ENCODE measurements at places on chromosomes 5 and 9.

DNA sequence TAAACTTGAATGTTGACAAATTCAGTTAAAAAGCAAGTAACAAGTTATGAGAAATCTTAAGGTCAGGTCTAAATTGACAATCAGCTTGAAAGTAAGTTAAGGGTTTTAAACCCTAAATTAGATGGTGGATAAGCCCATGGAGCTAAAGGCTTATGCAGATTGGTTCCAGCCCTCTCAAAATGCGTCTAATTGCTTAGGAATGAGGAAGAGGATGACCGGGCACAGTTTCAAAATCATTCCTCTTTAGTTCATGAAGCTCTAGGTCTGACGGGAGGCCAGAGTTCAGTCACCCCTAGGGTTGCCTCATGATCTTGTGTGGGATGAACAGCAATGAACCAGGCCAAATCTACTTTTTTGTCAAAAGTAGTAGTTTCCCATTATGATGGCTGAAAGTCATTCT, 75.4 kb downstream of the SLC38A9 start:
- DNase-seq: peak; percentile 34

GRCh38 chr9:21762064-21762463, 40.4 kb upstream of the MTAP start:
- no peak for DNase-seq

DNA sequence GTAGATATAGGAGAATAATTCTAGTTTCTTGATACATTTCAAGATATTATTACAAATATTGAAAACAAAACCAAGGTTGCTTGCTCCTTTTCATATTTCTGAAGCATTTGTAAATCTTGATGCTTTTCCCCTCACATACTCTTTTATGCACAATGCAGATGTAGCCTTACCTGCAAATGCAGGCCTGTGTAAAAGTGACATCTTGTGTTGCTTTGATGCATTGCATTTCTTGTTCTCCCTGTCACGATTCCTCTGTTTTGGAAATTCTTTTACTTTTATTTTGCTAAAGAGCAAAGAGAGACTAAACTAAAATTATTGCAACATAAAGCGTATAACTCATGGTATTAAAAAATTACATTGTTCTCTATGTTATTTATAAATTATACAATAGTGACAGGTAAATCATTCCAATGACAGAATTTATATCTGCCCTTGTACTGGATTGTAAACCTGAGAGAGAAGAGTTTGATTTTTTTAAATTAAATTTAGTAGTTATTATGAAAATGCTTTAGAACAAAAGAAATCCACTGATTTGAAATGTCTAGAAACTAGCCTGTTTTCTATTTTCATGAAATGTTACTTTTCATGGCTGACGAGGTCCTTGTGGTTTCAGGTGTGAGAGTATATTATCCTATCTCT, 970.0 kb downstream of the MAT2B start:
- peak; percentile 26 for DNase-seq

GRCh38 chr5:123092223-123092593, 3.2 kb downstream of the PRDM6 start:
- DNase-seq: no peak

GRCh38 chr5:1348986-1349245, 4.0 kb upstream of the CLPTM1L start:
- no peak for DNase-seq

DNA sequence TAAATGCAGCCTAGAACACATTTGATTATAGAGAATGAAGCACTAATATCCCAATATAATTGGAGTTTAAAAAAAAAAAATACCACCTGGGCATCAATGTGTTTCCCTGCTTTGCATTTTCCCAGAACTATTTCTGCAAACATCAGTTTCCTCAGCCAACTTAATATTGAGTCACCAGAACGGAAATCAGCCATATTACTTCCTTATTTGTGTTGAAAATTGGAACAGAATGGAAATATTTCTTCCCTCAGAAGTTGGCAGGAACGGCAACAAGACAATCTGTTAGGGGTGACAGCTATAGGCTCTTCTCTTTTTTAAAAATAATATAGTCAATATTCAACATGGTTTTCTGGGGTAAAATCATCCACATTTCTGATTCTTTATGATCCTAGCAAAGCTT, 4.0 kb downstream of the MFAP3 start:
- DNase-seq: no peak

DNA sequence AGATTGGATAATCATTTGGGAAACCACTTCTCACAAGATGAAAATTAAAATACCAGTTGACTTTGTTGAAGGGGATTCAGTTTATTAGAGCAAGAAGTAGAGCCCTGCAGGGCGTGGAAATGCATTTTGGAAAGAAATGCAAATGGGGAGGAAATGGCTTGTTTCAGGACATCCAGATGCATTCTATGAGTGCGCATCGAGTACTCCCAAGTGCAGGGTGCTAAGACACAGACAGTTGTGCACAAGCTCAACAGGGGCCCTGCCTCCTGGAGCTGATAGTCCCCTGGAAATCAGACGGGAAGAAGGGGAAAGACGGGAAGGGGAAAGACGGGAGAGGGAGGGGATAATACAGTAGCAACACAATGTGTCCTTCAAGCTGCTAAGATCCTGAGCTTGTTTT, 64.0 kb downstream of the NSUN2 start:
- DNase-seq: no peak

DNA sequence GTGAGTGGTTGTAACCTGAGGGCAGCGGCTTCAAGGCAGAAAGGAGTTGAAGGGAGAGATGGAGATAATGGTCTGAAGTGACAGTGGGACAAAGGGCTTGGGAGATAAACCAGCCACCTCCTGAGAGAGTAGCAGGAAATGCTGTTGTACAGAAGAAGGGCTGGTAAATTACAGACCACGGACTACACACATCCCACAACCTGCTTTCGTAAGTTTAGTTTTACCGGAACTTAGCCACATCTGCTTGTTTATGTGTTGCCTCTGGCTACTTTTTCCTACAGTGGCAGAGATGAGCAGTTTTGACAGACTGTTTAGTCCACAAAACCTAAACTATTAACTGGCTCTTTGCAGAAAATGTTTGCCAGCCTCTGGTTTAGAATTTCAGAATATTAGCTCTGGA, 269.5 kb downstream of the ARHGEF28 start:
- DNase-seq: no peak

- no peak for DNase-seq
These were observed at the start of gene EFNA5 for GRCh38 chr5:107670932-107671741. EFNA5 (minus strand) TSS chr5:107670937.

GRCh38 chr5:36495611-36496010, 110.8 kb upstream of the SLC1A3 start:
- DNase-seq: no peak

DNA sequence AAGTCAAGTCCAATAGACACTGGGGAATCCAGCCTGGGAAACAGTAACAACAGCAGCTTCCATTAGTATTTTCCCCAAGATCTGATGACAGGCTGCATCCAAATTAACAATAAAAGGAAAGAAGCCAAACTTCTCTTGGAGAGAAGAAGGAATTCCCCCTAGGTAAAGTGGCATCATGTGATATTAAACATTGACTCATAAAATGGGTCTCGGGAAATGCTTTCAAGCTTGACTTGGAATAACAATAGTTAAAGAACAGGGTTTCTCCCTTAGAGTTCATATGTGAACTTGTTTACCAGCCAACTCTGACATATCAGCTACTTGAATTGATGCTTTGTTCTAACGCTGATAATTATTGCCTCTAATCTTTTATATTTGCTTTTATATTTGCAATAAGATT, 45.4 kb downstream of the ENTREP1 start:
- DNase-seq: no peak

GRCh38 chr5:51678330-51678729, 295.1 kb downstream of the ISL1 start:
- DNase-seq: no peak

DNA sequence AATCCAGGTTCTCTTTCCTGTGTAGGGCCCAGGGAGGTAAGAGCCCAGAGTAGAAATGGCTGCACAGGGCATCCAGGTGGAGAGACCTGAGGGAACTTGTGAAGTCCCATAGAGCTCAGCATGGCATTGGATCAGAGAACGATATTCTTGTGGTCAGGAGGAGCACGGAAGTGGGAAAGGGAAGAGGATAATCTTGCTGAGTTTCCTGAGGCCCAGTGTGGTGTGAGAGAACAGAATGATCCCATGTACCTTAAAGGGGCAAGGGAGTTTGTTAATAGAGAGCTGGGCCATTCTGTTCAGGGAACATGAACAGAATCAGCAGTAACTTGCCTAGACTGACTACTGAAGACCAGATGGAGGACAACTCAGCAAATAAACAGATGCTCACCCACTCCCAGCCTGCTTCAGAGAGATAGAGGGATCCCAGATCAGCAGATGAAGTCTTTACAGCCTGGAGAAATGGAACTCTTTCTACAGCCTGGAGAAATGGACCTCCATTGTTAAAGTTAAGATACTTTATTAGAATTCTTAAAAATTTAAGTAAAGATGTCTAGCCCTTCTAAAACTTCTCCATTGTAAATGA, 119.7 kb upstream of the ELL2 start:
- DNase-seq: no peak

DNA sequence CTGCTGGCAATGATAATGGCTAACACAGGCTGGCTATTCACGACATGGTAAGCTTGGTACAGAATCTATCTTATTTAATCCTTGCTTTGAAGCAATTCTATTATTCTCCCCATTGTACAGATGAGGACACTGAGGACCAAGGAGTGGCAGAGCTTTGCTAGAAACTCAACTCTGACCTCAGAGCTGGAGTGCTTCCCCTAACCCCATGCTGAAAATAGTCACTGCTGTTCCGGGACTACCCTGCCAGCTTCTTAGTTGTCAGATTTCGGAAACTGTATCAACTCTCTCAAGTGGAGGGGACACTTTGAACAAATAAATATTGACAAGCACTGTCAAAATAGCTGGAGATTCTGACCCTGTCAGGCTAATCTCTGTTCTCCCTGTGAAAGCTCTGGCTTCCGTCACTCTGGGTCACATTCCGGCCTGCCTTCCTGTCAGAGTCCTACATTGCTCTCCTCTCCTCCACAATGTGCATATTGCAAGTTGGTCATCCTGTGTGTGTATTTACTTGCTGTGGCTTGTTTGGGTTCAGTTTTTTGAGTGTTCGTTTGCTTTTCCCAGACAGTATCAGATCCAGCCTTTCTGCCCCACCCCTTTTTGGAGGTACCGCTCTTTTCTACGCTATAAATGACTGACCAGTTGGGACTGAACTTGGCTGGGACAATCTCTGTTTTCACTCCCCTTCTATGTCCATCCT, 134.3 kb upstream of the MAP1B start:
- DNase-seq: no peak

- DNase-seq: no peak
These were observed 15.8 kb upstream of the UNC5A start for GRCh38 chr5:176794509-176794908.

GRCh38 chr9:71355884-71356283, 234.5 kb upstream of the TRPM3 start:
- no peak for DNase-seq

GRCh38 chr5:179620293-179620692, 3.2 kb downstream of the HNRNPH1 start:
- DNase-seq: no peak

DNA sequence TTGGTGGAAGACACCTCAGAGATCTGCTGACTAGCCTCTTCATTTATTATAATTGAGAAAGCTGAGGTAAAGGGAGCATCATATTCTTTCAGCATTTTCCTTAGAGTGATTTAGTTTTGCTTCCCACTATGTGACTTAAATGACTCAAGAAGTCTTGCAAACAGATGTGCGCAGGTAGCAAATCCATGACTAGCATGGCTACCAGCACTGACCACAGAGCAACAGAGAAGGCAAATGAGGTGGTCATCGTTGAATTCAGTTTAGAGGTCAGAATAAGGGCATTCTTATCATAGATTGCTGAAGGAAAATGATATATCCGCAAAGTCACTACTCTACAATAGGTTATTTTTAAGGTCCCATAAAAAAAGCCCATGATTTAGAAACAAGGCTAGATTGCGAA, 162.2 kb downstream of the PIK3R1 start:
- DNase-seq: no peak

GRCh38 chr5:83921666-83922193, 201.1 kb upstream of the HAPLN1 start:
- no peak for DNase-seq

DNA sequence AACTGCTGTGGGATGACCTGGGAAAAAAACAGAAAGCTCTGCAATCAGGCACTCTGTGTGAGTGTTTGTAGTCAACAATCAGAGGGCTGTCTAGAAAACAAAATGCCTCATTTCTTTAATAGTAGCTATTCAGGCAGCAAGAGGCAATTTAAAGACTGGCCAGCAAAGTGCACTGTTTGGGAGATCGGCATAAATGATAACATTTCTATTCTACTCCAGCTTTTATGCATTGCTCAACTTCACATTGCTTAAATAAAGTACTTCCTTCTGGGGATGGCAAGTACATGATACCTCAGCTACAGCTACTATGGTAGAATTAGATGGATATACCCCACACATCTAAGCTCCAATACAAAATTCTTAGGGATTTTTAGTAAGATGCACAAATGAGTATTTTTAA, 193.1 kb downstream of the DCP2 start:
- no peak for DNase-seq

- DNase-seq: peak; percentile 30
These were observed 229.4 kb downstream of the ADAMTSL1 start for GRCh38 chr9:18703151-18703900.

DNA sequence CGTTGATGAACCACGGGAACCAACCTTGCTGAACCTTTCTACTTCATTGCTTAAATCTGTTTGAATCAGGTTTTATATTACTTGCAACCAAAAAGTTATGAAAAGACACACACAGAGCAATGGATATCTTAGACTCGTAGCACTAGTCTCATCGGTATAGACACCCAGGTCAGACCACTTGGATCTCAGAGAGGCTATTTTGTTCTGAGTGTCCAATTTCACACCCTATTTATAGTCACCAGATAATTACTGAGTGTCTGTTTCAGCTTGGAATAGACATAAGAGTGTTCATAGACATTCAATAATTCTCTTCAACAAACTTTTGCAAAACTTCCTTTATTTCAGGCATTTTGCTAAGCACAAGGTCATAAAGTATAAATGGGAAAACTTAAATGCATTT, 145.4 kb upstream of the EGFLAM start:
- no peak for DNase-seq

- DNase-seq: no peak
These were observed 12.3 kb downstream of the B4GALT7 start for GRCh38 chr5:177612215-177612673.

All from stromal cell of bone marrow (primary cell).